ENCODE measurements at places on chromosomes 1 and 21. TPM values are rescaled to one million over a fixed set of nuclear protein-coding genes. Genes with fewer than 3 reads are reported as not detected.

GRCh38 chr21:42171091-42172053 lies 47.6 kb upstream of the ABCG1 start:
- peak overlapping the region; percentile 58 for H3K27ac ChIP-seq
- DNase-seq: peak; percentile 71
- H3K27me3 ChIP-seq: no peaks in the 10 kb centered on the region
- no peaks in the 10 kb centered on the region for H3K36me3 ChIP-seq

DNA sequence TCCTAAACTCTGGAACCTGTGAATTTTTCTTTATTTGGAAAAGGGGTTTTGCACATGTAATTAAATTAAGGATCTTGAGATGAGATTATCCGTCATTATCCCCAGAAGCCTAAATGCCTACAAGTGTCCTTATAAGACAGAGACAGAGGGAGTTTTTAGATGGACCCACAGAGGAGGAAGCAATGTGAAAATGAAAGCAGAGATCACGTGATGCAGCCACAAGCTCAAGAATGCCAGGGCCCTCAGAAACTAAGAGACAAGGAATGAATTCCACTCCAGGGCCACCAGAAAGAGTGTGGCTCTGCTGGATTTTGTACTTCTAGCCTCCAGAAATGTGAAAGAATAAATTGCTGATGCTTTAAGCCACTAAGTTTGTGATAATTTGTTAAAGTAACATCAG lies 183.6 kb upstream of the UBE2U start:
- no peak overlapping the region for H3K4me3 ChIP-seq
- no peak overlapping the region for H3K27ac ChIP-seq
- peaks cover 21% of the 10 kb centered on the region for H3K4me1 ChIP-seq

Gene KRTAP13-2
- total RNA-seq: not detected

- H3K27ac ChIP-seq: no peak overlapping the region
- H3K27me3 ChIP-seq: peaks cover 60% of the 10 kb centered on the region
- no peak for DNase-seq
- no peaks in the 10 kb centered on the region for H3K36me3 ChIP-seq
Measured at GRCh38 chr1:34266127-34266951, 89.6 kb downstream of the C1orf94 start.

DNA sequence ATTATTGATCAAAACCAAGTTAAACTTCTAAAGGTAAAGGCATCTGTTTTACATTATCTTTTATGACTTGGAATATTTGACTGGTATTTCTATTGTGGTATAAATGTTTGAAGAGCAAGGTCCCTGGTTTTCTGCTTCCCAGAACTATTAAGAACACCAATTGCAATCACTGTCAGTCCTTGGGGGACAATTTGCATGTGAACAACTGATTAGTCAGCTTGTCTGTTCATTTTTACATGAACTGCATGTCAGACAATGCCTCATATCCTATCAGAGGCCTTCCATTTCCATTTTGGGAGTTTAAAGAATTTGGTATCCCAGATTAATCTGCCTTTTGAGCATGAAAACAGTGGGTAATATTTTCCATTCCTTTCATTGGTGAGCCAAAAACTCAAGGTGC lies 654.9 kb upstream of the USP24 start:
- no peak overlapping the region for H3K27ac ChIP-seq
- no peaks in the 10 kb centered on the region for H3K36me3 ChIP-seq
- DNase-seq: no peak

GRCh38 chr1:230243583-230244353 lies 176.7 kb downstream of the GALNT2 start:
- no peak overlapping the region for H3K4me3 ChIP-seq
- no peak for DNase-seq
- no peaks in the 10 kb centered on the region for H3K4me1 ChIP-seq
- no peak overlapping the region for H3K27ac ChIP-seq

DNA sequence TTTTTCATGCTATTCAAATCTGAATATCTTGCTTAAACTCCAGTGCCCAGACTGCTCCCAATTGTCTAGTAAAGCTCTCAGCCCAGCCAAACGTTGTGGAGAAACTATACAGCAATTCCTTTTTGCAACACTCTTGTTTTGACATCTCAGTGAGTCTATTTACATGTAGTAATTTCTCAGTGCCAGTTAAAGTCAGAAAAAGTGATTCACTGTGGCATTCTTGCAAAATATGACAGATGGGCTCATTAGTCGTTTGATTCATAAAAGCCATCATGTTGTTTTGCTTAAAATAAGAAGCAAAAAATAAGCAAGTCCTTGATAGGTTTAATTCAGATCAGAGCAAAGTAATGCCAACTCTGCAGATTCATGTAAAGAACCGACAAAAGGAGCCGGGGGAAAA lies 20.7 kb upstream of the TMPRSS15 start:
- H3K27me3 ChIP-seq: no peaks in the 10 kb centered on the region
- DNase-seq: no peak
- H3K4me3 ChIP-seq: no peak overlapping the region
- H3K27ac ChIP-seq: no peak overlapping the region

Gene CD164L2
- total RNA-seq: not detected

Gene SMPDL3B
- 5.5 TPM for total RNA-seq

DNA sequence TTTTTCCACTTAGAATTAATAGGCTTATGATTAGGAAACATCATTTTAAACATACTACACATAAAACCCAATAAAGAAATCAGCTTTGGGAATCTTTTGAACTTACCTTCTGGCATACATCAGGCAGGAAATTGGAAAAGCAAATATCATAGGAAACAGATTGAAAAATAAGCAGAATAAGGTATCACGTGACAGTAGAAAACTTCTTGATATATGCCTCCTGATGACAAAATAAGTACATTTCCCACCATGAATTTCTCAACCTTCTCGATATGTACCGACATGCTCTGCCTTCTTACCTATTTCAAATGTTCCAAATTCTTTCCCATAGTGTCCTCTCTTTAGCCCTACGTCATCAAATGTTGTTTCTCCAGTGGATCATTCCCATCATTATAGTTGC lies 72.4 kb downstream of the CLCA4 start:
- H3K27ac ChIP-seq: no peak overlapping the region
- no peaks in the 10 kb centered on the region for H3K4me1 ChIP-seq
- no peaks in the 10 kb centered on the region for H3K36me3 ChIP-seq
- H3K27me3 ChIP-seq: no peaks in the 10 kb centered on the region
- H3K4me3 ChIP-seq: no peak overlapping the region

DNA sequence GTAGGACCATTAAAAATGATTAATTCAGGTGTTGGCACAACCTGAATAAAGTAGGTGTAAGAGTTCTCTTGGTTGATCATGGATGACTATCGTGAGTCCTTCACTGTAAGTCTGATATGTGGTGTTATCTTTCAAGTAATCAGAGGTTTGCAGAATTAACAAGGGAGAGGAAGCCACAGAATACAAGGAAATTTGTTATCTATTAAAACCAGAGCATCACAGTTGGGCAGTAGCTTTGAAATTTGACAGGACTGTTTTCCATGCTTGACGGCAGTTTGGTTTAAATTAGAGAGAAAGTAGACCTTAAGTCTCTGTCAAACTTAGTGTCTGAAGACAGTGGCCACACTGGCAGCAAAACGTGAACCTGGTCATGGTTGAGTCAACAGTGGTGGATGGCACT lies 139.5 kb upstream of the KCNK2 start:
- H3K4me3 ChIP-seq: no peak overlapping the region
- DNase-seq: no peak
- H3K27ac ChIP-seq: no peak overlapping the region
- H3K4me1 ChIP-seq: no peaks in the 10 kb centered on the region
- no peaks in the 10 kb centered on the region for H3K36me3 ChIP-seq

DNA sequence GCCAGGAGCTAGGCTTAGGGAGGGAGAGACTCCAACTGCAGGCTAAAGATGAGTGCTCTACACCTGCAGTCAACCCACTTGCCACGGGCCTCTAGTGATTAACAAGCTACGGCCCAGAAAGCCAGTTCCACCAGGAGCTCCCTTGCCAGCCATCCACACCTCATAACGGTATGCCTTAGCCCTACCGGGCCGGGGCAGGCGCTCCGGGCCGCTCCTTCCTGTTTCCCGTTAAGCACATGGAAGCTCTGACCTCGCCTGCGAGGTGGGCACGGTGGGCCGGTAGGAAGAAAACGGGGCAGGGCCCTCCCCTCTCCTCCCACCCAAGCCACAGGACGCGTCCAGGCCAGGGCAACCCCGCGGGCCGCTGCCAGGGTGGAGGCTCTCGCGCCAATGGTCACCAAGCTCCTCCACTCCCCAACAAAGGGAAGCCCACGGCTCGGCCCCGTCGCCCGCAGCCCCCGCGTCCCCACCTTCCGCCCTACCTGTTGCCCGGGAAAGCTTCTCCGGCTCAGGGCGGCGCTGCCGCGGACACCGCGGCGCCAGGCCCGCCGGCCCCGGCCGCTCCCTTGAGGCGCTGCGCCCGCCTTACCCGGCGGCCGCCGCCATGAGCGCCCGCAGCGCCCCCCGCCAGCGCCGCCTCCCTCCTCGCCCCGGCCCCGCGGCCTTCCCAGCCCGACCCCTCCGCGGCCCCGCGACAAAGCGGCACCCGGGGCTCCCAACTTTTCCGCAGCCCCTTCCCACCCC lies 627 bp downstream of the CERS2 start:
- H3K27me3 ChIP-seq: no peaks in the 10 kb centered on the region
- DNase-seq: peak; percentile 48
- peak overlapping the region; percentile 91 for H3K27ac ChIP-seq
- H3K4me3 ChIP-seq: peak overlapping the region; percentile 96

Gene DAB1
- 0.89 TPM for total RNA-seq

Gene HMCN1
- total RNA-seq: 0.58 TPM

Measured in stomach (tissue), 19 donors.